ENCODE measurements at places on chromosomes 6 and 20. TPM values are rescaled to one million over a fixed set of nuclear protein-coding genes. Genes with fewer than 3 reads are reported as not detected.
A peak's percentile ranks its signal among the peaks of the same experiment; 100 is the strongest.

GRCh38 chr6:54107470-54108090 is 3.7 kb upstream of the MLIP start:
- no peak for DNase-seq

DNA sequence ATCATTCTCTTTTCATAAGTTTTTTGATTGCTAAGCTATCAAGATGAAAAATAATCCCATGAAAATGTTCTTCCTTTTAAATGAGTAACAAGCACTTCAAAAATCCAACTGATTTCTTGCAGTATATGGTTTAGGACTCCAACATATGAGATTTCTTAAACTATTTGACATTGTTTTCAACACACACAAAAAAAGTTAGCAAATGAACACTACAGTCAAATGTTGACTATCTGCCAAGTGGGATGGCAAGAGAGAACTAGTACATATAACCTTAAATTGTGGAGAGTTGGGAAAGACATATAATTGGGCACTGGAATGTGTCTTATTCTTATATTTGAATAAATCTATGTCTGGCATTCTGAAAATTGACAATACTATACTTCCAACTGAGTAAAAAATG is 15.6 kb downstream of the COL21A1 start:
- no peak for DNase-seq

The TFAP2A gene
- 0.22 TPM for total RNA-seq

DNA sequence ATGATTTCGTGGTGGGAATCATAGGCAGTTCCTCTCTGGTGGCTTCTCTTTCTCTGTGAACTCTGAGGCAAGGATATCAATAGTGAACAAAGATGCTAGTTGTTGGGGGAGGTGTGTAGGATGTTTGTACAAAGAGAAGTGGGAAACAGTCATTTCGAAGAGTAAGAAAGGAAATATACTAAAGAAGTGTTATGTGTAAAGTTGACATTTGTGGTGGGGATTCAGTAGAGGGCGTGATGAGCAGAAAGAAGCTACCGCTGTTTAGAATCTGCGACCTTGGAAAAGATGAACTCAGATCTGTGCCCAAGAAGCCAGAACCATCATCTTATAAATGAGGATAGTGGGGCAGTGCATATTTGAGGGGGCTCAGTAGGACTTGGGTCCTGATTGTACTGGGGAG is 11.4 kb downstream of the SLC35F1 start:
- DNase-seq: no peak

GRCh38 chr6:23561732-23562131 is 564.3 kb upstream of the NRSN1 start:
- no peak for DNase-seq

The DUSP15 gene
- 2.6 TPM for total RNA-seq

The PBOV1 gene
- not detected for total RNA-seq

The HLA-F gene
- 60.9 TPM for total RNA-seq

The SRMS gene
- not detected for total RNA-seq

DNA sequence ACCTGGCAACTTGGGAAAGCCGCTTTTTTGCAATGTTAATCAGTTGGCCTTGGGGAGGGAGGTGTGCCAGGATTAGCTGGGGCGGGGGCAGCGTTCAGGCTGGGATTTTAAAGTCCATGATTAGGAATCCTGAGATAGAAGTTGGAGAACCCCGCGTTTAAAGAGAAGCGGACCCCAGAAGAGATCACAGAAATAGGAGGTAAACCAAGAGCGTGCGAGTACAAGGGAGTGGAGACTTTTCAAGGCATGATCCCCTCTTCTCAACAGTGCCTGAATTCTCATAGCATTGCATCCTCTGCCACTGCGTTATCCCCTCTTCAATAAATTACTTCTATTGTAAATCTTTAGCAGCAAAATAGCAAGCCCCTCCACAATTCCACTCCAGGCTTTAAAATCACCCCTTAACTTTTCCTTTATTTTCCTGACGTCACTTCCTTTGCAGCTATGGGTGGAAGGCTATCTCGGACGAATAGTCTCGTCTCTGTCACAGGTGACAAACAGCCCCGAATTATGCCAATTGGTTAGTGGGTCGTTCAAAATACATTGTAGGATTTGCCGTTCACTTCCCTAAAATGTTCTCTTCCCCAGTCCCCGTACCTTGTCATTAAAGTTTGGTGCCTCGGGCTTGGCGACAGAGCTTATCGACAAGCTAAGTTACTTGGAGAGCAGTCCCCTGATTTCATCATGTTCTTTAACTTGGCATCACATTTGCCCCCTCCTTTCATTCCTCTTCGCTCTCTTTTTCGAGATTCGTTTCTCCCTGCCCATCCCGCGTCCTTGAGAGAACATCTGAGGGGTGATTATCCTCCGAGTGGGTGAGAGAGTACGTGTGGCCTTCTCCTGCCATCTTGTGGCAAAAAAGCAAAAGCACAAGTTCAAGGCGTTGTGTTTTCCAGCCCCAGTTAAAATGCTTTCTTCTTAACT is 17.1 kb downstream of the OR2B2 start:
- DNase-seq: peak; percentile 74

The APOBEC2 gene
- not detected for total RNA-seq

GRCh38 chr6:43877463-43878126 is 107.6 kb downstream of the VEGFA start:
- no peak for DNase-seq

GRCh38 chr6:83429857-83430610 is 817 bp downstream of the ME1 start:
- DNase-seq: peak; percentile 49

GRCh38 chr20:5402903-5403531 is 86.3 kb upstream of the PROKR2 start:
- peak; percentile 7 for DNase-seq

DNA sequence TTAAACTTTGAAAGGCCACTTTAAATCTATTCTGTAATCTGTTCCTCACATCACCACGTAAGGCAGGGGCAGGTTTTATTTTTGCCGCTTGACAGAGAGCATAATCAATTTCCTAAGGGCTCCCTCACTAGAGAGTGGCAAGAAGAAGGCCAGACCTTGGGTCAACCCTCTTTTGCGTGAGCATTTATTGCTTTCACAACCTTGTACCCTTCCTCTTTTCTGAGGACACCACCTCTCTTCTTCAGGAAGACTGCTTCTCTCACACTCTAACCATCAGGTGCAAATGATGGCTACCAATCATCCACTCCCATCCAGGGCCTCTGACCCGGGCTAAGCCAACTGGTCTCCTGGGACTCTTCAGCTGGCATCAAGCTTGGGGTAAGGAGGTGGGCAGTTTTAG is 25.2 kb upstream of the QKI start:
- DNase-seq: no peak
